ENCODE measurements at places on chromosomes 13 and 19.

GRCh38 chr13:25689539-25689938 lies 317.8 kb downstream of the ATP8A2 start:
- DNase-seq, result no peak

DNA sequence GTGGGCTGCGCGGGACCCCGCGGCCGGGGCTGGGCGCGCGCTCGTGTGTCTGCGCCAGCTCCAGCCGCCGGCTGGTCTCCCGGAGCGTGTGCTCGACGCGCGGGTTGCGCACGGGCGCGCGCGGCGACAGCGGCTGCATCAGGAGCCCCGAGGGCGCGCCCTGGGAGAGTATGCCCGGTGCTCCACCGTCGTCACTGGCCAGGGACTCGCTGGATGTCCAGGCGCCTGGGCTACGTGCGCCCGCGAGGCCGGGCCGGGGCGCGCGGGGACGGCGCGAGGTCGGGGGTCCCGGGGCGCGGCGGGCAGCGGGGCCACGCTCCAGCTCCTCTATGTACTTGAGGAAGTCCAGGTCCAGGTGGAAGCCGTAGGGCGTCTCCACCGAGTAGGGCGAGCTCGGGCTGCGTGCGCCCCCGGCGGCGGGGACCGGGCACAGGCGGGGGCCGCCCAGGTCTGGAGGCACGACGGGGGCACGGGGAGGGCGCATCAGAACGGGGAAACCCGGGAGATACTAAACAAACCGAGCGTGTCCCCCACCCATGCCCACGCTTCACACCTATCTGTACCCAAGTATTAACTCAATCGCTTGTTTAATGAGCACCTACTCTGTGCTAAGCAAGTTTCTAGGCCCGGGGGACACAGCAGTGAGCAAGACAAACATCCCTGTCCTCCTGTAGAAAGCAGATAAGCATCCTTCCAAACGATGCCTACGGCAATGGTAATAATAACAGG lies 7.6 kb downstream of the KANK3 start:
- DNase-seq, result no peak

GRCh38 chr13:93270769-93271742 lies 44.4 kb downstream of the GPC6 start:
- DNase-seq, result no peak

GRCh38 chr13:46122304-46122703 lies 17.5 kb upstream of the CPB2 start:
- no peak for DNase-seq

DNA sequence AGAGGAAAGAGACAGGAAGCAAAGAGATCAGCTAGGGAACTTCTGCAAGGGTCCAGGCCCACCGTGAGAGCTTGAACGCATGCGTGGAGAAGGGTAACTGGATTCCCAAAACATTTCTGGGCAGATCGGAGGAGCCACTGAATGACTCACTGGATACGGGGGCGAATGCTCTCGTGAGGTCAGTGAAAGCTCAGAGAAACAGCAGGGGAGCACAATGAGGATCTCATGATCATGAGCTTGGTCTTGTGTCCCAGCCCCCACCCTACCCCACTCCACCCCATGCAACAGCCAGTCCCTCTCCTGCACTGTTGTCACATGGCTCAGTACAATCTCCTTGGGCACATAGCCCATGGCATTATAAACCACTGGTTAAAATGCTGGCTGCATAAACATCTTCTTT lies 40.6 kb downstream of the DCLK1 start:
- DNase-seq, result no peak

- DNase-seq, result no peak
These were observed 148.1 kb downstream of the USP12 start for GRCh38 chr13:27023385-27024073.

DNA sequence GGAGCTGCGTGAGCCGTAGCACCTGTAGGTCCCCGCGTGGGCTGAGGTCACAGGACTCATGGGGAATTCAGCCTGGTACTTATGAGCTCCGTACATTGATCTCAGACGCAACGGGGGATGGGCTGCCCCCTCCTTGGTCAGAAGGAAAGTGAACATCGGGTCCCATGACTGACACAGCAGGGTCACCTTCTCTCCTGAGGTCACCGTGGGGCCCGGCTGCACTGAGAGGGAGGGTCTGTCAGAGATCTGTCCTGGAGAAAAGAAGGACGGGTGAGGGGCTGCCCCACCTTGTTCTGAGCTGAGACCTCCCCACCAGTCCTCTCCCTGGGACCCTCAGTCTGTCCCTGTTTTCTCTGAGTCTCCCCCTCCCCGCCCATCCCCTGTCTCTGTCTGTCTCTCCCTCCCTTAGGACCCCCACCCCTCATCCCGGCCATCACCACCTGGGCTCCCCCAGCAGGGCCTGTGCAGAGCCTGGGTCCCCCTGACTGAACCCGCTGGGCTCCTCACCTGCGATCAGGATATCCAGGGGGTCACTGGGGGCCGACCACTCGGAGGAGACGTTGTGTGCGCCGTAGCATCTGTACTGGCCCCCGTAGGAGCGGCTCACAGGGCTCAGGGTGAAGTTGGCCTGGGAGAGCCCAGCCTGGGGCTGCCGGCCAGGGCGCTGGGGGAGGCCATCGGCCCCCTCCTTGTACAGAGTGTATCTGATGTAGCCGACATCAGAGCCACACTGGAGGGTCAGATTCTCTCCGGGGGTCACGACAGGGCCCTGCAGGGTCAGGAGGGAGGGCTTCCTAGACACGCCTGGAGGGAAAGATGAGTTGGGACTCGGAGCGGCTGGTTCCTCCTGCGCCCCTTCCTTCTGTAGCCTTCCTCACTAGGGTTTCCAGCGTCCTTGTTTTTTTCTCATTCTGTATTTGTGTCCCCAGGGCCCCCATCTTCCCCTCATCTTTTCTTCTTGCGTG lies 1.8 kb downstream of the LILRA4 start:
- no peak for DNase-seq

DNA sequence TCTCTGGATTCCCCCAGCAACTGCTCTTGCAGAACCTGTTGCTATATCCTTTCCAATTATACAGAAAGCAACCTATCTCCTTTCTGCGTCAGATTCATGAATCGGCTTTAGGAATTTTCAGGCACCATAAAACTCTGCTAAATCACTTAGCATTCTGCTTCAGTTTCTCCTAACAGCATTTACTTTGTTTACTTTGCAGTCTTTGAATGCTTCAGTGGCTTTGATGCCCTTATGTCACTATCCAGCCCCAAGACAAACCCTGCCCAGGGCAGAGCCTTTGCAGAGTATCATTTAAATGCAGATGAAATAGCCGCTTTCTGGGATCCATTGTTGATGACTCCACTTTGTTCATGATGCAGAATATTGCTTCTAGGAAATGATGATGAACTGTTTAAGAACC lies 43.1 kb downstream of the SLITRK1 start:
- no peak for DNase-seq

- no peak for DNase-seq
These were observed 30.1 kb downstream of the GSX1 start for GRCh38 chr13:27822258-27822872.

GRCh38 chr19:13138171-13138915 lies 11.8 kb downstream of the STX10 start:
- no peak for DNase-seq

- no peak for DNase-seq
These were observed 110.1 kb downstream of the FGF14 start for GRCh38 chr13:102291587-102292218.

DNA sequence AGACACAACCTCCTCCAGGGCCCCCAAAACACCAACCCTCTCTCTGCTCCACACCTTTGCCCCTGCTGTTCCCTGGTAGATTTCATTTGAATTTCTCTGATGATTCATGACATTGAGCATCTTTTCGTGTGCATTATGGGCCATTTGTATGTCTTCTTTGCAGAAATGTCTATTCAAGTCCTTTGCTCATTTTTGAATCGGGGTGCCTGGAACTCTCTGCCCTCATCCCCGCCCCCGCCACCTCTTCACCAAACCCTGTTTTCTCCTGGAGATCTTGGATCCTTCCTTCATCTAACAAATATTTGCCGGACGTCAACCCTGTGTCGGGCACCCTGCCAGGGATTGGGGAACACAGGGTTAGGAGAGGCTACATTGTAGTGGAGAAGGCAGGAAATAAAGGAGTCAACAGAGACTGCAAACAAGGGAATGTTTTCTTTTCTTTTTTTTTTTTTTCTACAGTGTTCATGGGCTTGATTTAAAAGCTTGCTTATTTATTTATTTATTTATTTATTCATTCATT lies 25.5 kb upstream of the SLC1A5 start:
- no peak for DNase-seq

- DNase-seq, result no peak
These were observed 22.0 kb downstream of the HDGFL2 start for GRCh38 chr19:4493929-4494690.

DNA sequence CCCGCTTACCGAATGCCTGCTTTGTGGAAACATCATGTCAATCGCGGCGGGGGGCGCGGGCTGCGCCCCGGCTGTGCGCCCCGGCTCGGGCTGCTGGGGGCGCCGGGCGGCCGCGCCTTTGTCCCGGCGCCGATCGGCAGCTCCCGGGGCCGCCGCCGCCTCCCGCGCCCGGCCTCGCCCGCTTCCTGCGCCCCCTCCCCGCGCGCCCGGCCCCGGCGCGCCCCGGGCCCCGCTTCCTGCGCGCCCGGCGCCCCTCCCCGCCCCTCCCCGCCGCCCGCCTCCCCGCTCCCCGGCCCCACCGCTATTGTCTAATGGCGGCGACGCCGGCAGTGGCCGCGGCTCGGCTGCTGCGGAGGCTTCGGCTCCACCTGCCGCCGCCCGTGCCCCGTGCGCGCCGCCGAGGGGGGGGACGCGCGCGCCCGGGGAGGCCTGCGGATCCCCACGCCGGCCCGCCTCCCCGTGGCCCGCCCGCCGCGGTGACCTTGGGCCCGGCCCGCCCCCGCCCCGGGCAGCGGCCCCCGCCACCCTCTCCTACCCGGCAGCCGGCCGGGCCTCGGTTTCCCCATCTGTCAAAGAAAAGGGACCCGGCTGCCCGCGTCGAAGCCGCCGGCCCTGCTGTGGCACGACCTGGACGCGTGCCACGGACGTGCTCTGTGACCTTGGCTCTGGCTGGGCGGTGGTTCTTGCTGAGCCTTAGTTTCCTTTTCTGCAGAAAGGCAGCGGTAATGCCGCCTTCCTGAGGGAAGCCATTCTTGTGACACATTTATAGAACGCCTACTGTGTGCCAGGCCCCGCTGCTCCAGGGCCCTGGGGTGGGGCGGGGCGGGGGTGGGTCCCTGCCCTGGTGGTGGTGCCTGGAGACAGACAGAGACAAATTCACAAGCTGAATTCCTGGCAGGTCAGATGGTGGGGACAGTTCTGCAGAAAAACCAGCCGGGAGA lies at the start of gene TLE5:
Gene TLE5, minus strand, starts transcription at position 331 of the 941 bp plus-strand sequence. Its CDS starts 295 bp downstream, at position 36.
- peak; percentile 76 for DNase-seq

DNA sequence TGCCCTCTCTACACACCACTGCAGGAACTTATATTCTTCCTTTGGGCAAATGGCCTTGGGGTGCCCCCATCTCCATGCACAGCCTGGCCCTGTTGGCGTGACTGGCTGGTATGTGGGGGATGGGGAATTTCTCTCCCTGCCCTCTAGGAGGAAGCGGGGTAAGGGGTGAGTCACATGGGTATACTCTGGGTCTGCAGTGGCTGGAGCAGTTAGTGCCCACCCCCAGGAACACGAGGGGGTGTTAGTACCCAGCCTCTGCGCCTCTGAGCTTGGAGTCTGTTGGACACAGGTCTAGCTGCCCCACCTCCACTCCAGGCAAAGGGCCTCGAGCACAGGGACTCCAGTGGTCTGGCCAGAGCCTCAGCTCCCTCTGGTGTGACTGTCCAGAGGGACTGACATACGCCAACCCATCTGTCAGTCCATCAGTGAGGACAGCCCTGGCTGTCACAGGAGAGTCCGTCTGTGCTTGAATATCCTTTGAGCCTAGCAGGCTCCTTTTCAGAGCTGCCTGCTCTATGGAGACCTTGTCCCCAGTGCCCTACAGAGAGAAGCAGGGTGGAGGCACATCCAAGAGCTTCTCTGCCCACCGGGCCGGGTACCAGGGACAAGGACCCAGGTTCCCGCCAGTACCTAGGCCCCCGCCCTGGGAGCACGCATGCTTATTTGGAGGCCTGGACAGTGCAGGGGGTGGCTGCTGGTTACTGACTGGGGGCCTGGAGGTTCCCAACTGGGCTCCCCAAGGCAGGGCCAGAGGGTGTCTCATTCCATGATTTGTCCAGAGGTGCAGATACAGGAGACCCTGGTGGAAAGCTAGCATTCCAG lies 66.6 kb downstream of the CHST8 start:
- DNase-seq, result no peak

DNA sequence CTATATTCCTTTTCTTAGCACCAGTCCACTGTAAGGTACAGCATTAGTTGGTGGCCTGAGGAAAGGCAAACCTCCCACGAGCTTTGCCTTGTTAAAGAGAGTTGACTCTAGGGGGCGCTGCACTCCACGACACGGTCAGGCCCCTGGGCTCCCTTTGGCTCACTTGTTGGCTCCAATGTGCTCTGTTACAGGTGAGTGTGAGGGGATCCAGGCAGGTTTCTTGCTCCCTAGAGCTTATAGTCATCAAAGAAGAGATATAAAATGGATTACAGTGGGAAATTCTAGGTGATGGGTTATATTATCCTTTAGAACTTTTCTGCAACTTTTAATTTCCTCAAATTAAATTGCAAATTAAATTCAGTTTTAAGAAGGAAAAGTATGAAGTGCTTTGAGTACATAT lies 3.7 kb downstream of the WDR87 start:
- DNase-seq, result peak; percentile 78

DNA sequence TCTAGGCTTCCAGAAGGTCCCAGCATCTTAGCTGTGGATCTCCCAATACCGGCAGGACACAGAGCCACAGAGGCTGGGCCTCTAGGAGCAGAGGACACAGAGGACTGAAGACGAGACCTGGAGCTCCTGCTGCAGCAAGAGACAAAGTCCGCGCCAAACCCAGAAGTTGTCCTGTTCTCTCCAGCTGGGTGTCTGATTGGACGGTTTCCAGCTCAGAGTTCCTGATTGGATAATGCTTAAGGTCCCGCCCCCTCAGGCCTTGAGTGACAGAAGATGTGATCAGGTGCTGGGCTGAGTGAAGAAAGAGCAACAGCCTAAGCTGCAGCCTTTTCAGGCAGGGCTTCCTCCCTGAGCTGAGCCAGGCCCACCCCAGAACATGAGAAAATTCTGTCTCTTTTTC lies 59.9 kb upstream of the ZNF85 start:
- DNase-seq, result no peak

All from CD4-positive, alpha-beta T cell treated with Interleukin-15 for 4 hours (primary cell).